Thymus (tissue), 14 donors: ENCODE measurements at places on chromosomes 7 and 10. TPM values are rescaled to one million over a fixed set of nuclear protein-coding genes. Genes with fewer than 3 reads are reported as not detected.

Gene OR9A2
- polyA plus RNA-seq = not detected

Gene PKD2L1
- 6.1 TPM for polyA plus RNA-seq

Gene NFE2L3
- polyA plus RNA-seq = 12.0 TPM

DNA sequence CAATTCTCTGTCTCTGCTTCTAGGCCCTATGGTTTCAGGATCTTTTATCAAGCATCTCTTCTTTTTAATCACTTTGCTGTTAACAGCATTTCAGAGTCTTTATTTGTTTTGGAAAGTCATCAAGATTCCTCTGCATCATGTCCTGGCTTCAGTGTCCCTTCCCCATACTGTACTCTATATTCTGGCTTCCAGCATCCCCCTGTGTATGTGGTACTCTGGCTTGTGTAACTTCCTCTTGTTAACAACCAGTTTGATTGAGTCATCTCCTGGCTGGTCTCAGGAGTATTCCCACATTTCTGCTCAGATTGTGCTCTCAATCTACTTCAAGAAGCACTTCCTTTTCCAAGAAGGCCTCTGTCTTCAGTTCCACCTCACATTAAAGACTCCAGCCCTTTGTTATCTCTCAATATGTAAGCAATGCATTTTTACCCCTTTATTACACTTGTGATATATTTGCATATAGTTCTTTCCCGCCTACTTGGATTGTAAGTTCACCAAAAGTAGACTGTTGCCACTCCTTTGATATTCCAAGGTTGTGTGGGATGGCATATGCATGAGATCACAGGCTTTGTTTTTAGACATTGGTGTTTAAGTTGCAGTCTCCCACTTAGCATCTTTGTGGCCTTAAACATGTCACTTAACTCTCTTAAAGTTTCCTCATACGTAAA, 15.1 kb upstream of the ATE1 start:
- H3K27ac ChIP-seq = no peak overlapping the region
- H3K36me3 ChIP-seq = no peaks in the 10 kb centered on the region
- DNase-seq = no peak
- no peak overlapping the region for H3K4me3 ChIP-seq
